Activated T-helper 17 cell treated with anti-CD3 and anti-CD28 coated beads, Interleukin-2, amount 50 U/mL, for 72 hours (primary cell): ENCODE measurements at places on chromosomes 4 and X. TPM values are rescaled to one million over a fixed set of nuclear protein-coding genes. Genes with fewer than 3 reads are reported as not detected.

- no peak for ATAC-seq
- H3K27me3 ChIP-seq = no peaks in the 10 kb centered on the region
- H3K27ac ChIP-seq = no peak overlapping the region
- H3K4me1 ChIP-seq = peaks cover 13% of the 10 kb centered on the region
Observed at GRCh38 chr4:8163026-8163425, 4.4 kb upstream of the ABLIM2 start.

DNA sequence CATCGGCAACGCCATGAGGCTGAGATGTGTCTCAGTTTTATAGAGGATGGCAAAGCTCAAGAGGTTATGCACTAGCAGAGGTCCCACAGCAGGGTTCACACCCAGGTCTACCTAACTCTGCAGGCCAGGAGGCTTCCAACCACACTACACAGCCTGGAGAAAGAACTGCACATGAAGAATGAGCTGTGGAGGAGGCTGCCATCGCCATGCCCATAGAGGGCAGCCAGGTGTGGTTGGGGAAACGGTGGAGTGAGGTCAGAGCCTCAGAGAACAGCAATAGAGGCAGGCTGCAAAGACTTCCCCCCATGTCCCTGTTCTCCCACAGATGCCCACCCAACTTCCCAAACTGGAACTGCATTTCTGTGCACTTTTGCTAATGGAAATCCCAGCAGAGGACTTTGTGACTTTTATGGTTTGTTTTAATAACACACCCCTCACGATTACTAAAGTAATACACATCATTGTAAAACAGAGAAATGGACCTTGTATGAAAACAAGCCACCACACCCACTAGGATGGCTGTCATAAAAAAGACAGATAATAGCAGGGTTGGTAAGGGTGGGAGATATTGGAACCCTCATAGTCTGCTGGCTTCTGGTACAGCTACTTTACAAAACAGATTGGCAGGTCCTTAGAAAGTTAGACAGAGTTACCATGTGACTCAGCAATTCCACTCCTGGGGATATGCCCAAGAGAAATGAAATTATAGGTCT is 58.9 kb upstream of the PROM1 start:
- H3K36me3 ChIP-seq = no peaks in the 10 kb centered on the region
- H3K27me3 ChIP-seq = peaks cover 15% of the 10 kb centered on the region
- H3K27ac ChIP-seq = no peak overlapping the region
- H3K4me1 ChIP-seq = no peaks in the 10 kb centered on the region
- no peak for ATAC-seq

GRCh38 chr4:95219109-95219508 is 329.7 kb downstream of the UNC5C start:
- ATAC-seq = no peak
- no peak overlapping the region for H3K27ac ChIP-seq
- no peaks in the 10 kb centered on the region for H3K27me3 ChIP-seq
- no peaks in the 10 kb centered on the region for H3K4me1 ChIP-seq
- no peaks in the 10 kb centered on the region for H3K36me3 ChIP-seq

DNA sequence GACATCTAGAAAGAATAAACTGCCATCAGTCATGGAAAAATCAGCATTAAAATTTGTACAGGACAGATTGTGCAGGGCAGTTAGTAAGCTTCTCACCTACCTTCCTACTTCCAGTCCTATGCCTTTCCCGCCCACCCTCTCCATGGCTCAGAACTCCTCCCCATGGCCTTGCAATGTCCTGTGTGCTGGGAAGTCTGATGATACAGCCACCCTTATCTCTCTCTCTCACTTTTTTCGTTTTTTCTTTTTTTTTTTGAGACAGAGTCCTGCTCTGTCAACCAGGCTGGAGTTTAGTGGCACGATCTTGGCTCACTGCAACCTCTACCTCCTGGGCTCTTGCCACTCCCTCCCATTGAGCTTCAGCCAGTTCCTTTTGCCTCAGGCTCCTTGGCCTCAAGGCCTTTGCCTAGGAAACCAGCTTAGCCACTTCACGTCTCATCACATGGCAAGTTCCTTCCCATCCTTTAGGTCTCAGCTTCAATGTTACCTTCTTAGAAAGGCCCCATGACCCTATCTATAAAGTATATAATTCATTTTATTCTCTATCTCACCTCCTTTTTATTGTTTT is 259.7 kb downstream of the NKX6-1 start:
- H3K27ac ChIP-seq = no peak overlapping the region
- H3K4me3 ChIP-seq = no peak overlapping the region
- no peaks in the 10 kb centered on the region for H3K36me3 ChIP-seq
- H3K27me3 ChIP-seq = peaks cover 4% of the 10 kb centered on the region

GRCh38 chr4:72513227-72513626 is 55.8 kb downstream of the ADAMTS3 start:
- H3K4me3 ChIP-seq = no peak overlapping the region
- no peaks in the 10 kb centered on the region for H3K4me1 ChIP-seq
- no peak for ATAC-seq
- no peaks in the 10 kb centered on the region for H3K27me3 ChIP-seq

- H3K27me3 ChIP-seq = peaks cover 3% of the 10 kb centered on the region
- no peaks in the 10 kb centered on the region for H3K4me1 ChIP-seq
- H3K36me3 ChIP-seq = no peaks in the 10 kb centered on the region
- no peak for ATAC-seq
- H3K4me3 ChIP-seq = no peak overlapping the region
- H3K27ac ChIP-seq = no peak overlapping the region
Observed at GRCh38 chr4:154560824-154561231, 2.0 kb upstream of the FGB start.

- no peak overlapping the region for H3K4me3 ChIP-seq
- no peaks in the 10 kb centered on the region for H3K36me3 ChIP-seq
- no peak for ATAC-seq
- no peaks in the 10 kb centered on the region for H3K4me1 ChIP-seq
Observed at GRCh38 chr4:109979920-109980717, 67.4 kb downstream of the EGF start.

DNA sequence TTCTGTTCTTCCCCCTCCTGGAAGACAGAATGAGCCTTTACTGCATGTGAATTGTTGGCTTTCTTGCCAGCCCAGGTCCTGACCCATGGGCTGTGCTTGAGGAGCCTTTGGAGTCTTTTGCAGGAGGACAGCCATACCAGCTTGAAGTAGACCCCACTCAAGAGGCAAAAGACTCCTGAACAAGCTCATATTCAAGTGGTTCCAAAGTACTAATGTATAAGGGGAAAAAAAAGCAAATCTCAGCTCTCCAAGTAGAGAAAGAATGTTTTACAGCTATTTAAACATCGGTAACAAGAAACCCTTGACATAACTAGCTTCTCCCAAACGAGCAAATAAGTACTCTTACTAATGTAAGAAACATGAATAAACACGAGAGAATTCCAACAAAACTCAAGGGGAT is 174.9 kb upstream of the MXRA5 start:
- no peaks in the 10 kb centered on the region for H3K27me3 ChIP-seq
- no peaks in the 10 kb centered on the region for H3K4me1 ChIP-seq
- ATAC-seq = no peak

DNA sequence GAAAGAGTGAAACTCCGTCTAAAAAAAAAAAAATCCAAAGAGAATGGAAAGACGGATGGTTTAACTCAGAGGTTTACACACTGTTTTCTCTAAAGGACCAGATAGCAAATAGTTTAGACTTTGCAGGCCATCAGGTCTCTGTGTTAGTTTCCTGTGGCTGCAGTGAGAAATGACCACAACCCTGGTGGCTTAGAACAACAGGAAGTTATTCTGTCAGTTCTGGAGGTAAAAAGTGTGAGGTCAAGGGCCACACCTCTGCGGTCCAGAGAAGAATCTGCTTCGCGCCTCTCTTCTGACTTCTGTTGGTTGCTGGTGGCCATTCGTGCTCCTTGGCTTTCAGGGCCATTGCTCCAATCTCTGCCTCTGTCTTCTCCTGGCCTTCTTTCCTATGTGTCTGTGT is 76.9 kb downstream of the TENM3 start:
- H3K27me3 ChIP-seq = peaks cover 2% of the 10 kb centered on the region
- no peak overlapping the region for H3K27ac ChIP-seq
- no peak for ATAC-seq
- no peaks in the 10 kb centered on the region for H3K36me3 ChIP-seq
- no peaks in the 10 kb centered on the region for H3K4me1 ChIP-seq

DNA sequence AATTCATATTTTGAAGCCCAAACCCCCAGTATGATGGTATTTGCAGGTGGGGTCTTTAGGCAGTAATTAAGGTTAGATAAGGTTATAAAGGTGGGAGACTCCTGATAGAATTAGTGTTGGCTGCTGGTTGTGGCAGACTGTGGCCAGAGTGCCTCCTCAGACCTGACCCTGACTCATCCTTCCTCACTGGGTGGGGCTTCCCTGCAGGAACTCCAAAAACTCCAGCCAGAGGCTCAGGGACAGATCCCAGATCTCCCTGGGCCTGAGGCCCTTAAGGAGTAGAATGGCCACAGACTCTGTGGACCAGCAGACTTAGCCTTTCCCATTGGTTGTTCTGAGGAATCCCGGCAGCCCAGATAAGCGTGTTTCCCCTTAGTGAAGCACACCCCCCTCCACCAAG is 463.0 kb upstream of the CPEB2 start:
- H3K27ac ChIP-seq = no peak overlapping the region
- no peaks in the 10 kb centered on the region for H3K4me1 ChIP-seq
- no peak for ATAC-seq
- no peak overlapping the region for H3K4me3 ChIP-seq
- no peaks in the 10 kb centered on the region for H3K36me3 ChIP-seq
- H3K27me3 ChIP-seq = no peaks in the 10 kb centered on the region

- H3K4me3 ChIP-seq = no peak overlapping the region
- no peak for ATAC-seq
- no peak overlapping the region for H3K27ac ChIP-seq
- H3K36me3 ChIP-seq = no peaks in the 10 kb centered on the region
Observed at GRCh38 chrX:37692918-37693317, 7.3 kb downstream of the XK start.

DNA sequence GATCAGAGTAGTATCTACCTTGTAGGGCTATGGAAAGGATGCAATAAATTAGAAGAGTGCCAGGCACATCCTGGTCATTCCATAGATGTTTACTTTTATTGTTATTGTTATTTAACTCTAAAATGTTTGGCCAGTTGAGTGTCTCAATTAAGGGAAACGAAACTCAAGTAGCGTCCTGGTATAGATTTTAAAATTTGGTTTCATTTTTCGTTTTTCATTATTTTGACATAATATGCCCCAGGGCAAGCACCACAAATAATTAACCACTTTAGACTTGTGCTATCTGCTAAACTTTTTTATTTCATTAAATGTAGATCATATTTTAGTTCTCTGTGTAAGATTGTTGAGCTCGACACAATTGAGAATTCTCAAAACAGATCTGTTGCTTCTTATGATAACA is 179.7 kb upstream of the PRPS2 start:
- H3K27ac ChIP-seq = no peak overlapping the region
- H3K4me1 ChIP-seq = no peaks in the 10 kb centered on the region
- ATAC-seq = no peak
- H3K4me3 ChIP-seq = no peak overlapping the region
- no peaks in the 10 kb centered on the region for H3K27me3 ChIP-seq
- H3K36me3 ChIP-seq = no peaks in the 10 kb centered on the region

GRCh38 chrX:131588995-131589394 is 45.1 kb downstream of the OR13H1 start:
- H3K4me3 ChIP-seq = no peak overlapping the region
- no peak overlapping the region for H3K27ac ChIP-seq
- H3K27me3 ChIP-seq = peaks cover 7% of the 10 kb centered on the region
- H3K36me3 ChIP-seq = no peaks in the 10 kb centered on the region
- no peaks in the 10 kb centered on the region for H3K4me1 ChIP-seq
- no peak for ATAC-seq

- H3K27me3 ChIP-seq = no peaks in the 10 kb centered on the region
- H3K27ac ChIP-seq = peak overlapping the region; percentile 97
- peaks cover 74% of the 10 kb centered on the region for H3K36me3 ChIP-seq
- ATAC-seq = peak; percentile 25
- H3K4me1 ChIP-seq = peaks cover 22% of the 10 kb centered on the region
Observed at GRCh38 chrX:48466696-48467095, 3.4 kb downstream of the SLC38A5 start.

- H3K36me3 ChIP-seq = no peaks in the 10 kb centered on the region
- peak; percentile 40 for ATAC-seq
- peak overlapping the region; percentile 89 for H3K27ac ChIP-seq
- no peaks in the 10 kb centered on the region for H3K27me3 ChIP-seq
Observed at GRCh38 chr4:158929939-158930638, 161.3 kb downstream of the FNIP2 start.

- H3K27me3 ChIP-seq = no peaks in the 10 kb centered on the region
- no peak overlapping the region for H3K27ac ChIP-seq
- no peak overlapping the region for H3K4me3 ChIP-seq
- no peaks in the 10 kb centered on the region for H3K4me1 ChIP-seq
Observed at GRCh38 chrX:3175659-3176438, 134.6 kb downstream of the ARSF start.

GRCh38 chrX:147119088-147119487 is 304.5 kb upstream of the CXorf51A start:
- H3K4me1 ChIP-seq = no peaks in the 10 kb centered on the region
- H3K27me3 ChIP-seq = no peaks in the 10 kb centered on the region
- H3K27ac ChIP-seq = no peak overlapping the region
- ATAC-seq = no peak
- H3K36me3 ChIP-seq = no peaks in the 10 kb centered on the region

The SPANXB1 gene
- total RNA-seq = not detected

The TCEAL5 gene
- not detected for total RNA-seq

The CCDC149 gene
- not detected for total RNA-seq

The PDGFC gene
- total RNA-seq = not detected

The TEX13D gene
- 0.16 TPM for total RNA-seq

The IL13RA1 gene
- 0.45 TPM for total RNA-seq

The BEX2 gene
- total RNA-seq = 7.4 TPM

The FAM47E gene
- total RNA-seq = not detected
